ENCODE measurements at places on chromosomes 4 and X.

DNA sequence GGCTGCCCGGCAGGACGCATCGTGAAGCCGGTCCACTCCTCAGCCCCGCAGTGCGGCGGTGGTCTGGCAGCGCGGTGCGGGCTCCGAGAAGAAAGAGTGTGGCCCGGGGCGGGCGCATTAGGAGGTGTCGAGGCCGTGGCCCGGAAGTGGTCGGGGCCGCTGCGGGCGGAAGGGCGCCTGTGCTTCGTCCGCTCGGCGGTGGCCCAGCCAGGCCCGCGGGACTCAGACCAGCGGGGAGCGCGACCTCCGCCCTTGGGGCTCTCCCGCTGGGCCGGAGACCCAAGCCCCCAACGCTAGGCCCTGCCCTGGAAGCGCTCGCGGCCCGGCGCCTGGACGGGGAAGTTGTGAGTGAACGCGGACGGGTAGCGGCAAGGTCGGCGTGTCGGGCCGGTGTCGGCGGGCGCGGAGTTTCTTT is 60.0 kb downstream of the HS3ST1 start:
- DNase-seq: no peak

- no peak for DNase-seq
These were observed 590 bp upstream of the NAF1 start for GRCh38 chr4:163167333-163167626.

DNA sequence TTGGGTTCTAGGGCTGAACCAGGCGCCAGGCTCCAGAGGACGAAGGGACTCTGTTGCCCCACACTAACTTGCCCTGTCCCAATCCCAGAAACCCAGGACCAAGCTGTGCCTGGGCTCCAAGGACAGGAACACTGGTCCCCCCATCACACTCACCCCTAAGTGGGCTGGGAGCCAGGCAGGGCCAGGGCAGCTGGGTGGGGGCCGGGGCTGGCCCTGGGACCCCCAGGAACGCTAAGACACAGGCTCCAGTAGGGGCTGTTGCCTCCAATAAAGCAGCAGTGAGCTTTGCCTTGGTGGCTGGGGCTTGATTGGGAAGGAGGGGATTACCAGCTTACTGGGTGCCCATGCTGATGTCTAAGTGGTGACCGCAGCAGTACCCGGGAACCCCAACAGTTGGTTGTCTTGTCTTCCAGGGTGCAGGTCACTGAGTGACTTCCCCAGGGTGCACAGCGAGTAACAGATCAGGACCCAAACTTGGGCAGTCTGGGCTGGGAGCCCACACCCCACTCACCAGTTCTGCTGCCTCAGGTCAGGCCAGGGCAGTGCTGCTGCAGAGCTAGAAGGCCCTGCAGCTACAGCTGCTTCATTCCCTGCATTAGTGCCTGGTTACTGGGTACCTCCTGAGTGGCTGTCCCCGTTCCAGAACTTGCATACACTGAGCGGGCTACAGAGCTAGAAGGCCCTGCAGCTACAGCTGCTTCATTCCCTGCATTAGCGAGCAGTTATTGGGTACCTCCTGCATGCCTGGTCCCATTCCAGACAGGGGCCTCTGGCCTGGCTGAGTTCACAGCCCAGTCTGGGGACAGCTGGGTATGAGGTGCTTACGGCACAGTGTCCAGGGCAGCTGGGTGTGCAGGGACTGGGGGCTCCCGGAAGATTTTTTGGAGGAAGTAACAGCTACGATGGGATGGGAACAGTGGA is 9.4 kb upstream of the ADD1 start:
- no peak for DNase-seq

GRCh38 chr4:67700738-67701516 is at the start of gene UBA6:
TSS of gene UBA6 (minus strand) at chr4:67701155. CDS start at chr4:67701119, 36 bp downstream.
- DNase-seq: peak; percentile 93

GRCh38 chr4:30172416-30172815 is 547.8 kb upstream of the PCDH7 start:
- no peak for DNase-seq

- no peak for DNase-seq
These were observed 30.6 kb upstream of the GTPBP6 start for GRCh38 chrX:349196-349595.

DNA sequence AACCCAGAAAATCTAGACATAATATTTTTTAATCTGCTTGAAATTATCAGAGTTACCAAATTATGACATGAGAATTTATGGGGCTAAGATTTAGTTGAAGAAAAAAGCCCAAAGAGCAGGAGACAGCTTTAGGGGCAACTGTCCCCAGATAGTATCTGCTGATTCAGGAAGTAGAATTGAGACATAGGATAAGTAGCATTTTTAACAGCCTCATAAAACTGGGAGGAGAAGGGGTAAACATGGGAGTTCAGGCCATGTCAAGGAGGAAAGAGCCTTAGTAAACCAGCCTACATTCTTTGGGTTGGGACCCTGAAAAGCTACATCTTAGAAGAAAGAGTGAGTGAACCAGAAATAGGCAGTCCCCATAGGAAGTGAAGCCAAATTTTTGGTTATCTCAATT is 9.7 kb upstream of the RAB28 start:
- no peak for DNase-seq

- DNase-seq: no peak
These were observed 11.1 kb upstream of the ZCCHC4 start for GRCh38 chr4:25301471-25301870.

GRCh38 chrX:32987142-32987541 is 224.2 kb downstream of the DMD start:
- DNase-seq: no peak

GRCh38 chrX:66602381-66602938 is 36.4 kb downstream of the EDA2R start:
- DNase-seq: peak; percentile 6

GRCh38 chr4:124423160-124423559 is 289.4 kb downstream of the ANKRD50 start:
- no peak for DNase-seq

GRCh38 chr4:128670513-128670912 is 139.0 kb upstream of the JADE1 start:
- no peak for DNase-seq

DNA sequence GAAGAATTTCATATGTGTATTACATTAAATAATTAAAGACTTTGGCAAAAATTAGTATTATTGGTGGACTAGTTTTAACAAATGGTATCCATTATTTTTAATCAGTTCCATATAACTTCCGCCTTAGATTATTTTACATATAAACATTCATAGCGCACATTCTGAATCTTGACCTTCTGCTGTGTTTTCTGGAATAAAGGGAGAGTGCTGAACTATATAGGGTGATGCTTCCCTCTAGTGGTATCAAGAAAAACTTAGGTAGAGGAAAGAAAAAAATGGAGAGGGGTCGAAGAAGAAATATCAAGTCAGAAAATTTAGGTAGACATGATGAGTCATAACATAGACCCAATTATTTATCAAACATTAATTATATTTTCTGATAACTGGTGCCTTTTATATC is 155.6 kb upstream of the PACRGL start:
- no peak for DNase-seq

GRCh38 chrX:130561930-130562329 is 160.1 kb downstream of the RBMX2 start:
- DNase-seq: no peak

DNA sequence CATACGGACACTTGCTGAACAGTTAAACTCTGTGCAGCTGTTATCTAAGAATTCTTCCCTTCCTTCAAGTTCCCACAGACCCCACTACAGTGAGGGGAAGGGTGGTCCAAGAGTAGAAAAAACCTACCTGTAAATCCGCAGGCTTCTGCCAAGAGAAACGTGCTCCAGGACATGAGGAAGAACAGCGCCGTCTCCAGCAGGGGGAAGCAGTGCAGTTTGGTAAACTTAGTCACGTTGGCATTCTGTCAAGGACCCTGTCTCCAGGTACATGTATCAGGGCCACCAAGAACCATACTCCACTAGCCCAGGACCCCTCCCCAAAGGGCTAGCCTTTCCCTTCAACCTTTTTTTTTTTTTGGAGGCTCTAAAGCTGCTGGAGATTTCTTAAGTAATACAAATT is 79.9 kb downstream of the CHST7 start:
- DNase-seq: no peak

DNA sequence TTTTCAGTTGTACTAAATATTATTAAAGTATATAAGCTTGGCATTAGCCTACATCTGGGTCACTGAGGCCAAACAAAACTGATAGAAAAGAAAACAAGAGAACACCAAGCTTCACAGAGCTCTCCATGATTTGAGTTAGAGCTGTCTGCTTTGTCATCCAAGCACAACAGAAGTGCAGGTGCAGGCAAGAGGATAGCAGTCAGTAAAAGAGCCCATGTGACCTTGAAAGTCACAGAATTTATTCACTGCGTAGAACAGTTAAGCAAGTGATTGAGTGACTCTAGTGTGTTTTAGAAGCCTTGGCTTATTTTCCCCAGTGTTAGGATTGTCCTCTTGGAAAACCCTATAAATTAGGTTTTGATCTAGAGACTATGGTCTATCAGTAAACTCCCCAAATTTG is 49.4 kb upstream of the PRDM5 start:
- no peak for DNase-seq

- no peak for DNase-seq
These were observed 146.0 kb upstream of the CPEB2 start for GRCh38 chr4:14856062-14856933.
